Hepatic stellate cell (primary cell): ENCODE measurements at places on chromosomes 6 and 20.

GRCh38 chr6:36533321-36533720, 14.0 kb downstream of the STK38 start:
- peak; percentile 37 for DNase-seq

DNA sequence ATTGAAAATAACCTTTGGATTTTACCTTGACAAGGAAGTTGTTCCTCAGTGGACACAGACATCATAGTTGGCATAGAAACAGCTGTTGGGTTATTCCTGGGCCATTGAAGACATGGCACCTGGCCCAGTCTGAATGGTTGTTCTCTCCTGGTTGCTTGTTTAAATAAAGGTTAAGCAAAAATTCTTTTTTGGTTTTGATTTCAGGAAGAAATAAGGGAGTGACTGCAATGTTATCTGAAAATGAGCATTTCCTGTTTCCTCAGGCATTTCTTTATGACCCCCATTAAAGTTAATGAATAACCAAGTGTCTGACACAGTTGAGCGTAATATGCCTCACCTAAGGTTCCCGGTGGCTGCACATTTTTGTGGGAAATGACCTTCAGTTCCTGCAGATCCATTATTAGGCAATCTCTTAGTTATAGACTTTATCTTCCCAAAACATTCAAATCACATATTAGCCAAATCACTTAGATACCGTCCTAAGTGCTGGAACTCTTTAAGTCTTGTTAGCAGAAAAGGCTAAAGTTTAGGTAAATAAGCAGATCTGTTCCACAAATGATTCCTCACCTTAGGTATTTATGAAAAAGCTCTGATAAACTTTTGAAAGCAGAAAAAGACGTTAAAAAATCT, 648.7 kb upstream of the FLRT3 start:
- DNase-seq = no peak

- DNase-seq = no peak
These were observed 38.4 kb upstream of the TAGAP start for GRCh38 chr6:159083146-159083545.

DNA sequence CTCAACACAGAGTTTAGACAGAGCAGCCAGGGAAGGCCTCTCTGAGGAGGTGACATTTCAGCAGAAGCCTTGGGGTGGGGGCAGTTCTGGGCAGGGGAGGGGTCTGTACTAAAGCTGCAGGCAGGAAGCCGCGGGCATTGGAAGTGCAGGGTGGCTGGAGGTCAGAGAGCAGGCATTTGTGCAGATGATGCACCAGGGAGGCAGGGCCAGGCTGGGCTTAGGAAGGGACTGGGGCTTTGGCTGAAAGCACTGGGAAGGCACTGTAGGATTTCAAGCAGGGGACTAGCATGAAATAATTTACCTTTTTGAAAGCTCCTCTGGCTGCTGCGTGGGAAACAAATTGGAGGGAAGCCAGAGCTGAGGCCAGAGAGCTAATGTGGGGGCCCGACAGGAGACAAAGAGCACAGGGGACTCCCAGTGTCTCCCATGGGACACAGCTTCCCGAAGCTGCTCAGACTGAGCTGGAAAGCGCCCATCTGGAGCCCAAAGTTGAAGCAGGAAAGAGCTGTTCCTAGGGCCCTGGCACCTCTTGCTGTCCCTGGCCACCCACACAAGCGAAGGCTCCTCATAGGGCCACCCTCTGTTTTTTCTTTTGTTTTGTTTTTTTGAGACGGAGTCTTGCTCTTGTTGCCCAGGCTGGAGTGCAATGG, 19.3 kb downstream of the ADA start:
- DNase-seq = no peak

DNA sequence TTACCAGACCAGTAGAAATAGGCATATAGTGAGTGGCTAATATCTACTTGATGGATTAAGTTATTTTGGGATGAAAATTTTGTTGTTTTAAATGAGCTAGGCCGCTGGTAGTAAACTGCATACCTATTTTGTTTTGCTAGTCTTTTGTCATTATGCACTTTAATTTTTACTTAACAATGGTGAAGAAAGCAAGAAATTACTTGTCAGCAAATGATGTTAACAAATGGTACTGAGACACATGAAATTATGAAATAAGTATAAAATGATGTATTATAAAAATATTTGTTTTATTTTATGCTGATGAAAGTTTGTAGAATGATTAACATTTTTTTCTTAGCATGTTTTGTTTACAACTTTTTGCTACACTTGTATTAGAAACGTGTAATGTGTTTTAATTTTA, 807.7 kb downstream of the TBC1D32 start:
- no peak for DNase-seq

DNA sequence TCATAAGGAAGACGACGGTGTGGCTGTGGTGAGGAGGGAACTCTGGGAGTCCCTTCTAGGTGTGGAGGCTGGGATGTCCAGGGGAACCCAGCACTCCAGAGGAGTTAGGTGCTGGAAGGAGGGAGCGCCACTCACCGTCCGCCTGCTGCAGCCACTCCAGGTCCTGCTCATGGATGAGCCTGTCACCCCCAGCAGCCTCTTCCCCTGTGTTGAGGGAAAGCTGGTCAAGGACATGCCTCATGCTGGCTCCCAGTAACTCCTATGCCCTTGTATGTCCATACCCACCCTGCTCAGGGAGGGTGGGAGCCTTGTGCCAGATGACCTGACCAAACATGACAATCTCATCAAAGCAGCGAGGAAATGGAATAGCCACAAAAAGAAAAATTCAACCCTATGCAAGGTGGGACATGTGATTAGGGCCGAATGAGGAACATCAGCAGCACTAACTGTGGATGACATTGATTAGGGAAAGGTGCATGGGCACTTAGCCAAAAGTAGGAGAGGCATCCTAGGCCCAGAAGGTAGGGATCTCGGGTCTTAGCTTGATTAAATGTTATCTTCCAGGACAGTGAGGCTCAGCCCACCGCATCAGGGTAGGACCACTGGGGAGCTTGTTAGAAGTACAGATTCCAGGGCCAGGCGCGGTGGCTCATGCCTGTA, 3.0 kb downstream of the DNPH1 start:
- DNase-seq = no peak

DNA sequence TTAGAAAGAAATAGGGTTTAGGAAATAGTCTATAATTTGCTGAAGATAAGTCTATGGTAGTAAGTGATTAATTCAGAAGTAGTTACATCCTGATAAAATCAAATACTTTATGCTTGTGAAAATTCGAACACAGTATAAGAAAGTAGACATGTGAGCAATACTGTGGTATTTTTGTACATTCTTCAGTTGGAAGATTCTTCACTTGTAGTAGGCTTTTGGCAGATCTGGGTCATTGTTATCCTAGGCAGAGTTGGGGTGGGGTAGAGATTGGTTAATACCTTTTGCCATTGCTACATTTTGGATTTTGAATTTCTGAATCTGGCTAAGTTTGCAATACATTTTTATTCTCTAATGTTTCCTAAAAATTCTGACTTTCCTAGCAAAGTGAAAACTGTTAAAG, 197.5 kb downstream of the BCKDHB start:
- no peak for DNase-seq

GRCh38 chr6:77231438-77232305, 231.6 kb downstream of the HTR1B start:
- DNase-seq = no peak

DNA sequence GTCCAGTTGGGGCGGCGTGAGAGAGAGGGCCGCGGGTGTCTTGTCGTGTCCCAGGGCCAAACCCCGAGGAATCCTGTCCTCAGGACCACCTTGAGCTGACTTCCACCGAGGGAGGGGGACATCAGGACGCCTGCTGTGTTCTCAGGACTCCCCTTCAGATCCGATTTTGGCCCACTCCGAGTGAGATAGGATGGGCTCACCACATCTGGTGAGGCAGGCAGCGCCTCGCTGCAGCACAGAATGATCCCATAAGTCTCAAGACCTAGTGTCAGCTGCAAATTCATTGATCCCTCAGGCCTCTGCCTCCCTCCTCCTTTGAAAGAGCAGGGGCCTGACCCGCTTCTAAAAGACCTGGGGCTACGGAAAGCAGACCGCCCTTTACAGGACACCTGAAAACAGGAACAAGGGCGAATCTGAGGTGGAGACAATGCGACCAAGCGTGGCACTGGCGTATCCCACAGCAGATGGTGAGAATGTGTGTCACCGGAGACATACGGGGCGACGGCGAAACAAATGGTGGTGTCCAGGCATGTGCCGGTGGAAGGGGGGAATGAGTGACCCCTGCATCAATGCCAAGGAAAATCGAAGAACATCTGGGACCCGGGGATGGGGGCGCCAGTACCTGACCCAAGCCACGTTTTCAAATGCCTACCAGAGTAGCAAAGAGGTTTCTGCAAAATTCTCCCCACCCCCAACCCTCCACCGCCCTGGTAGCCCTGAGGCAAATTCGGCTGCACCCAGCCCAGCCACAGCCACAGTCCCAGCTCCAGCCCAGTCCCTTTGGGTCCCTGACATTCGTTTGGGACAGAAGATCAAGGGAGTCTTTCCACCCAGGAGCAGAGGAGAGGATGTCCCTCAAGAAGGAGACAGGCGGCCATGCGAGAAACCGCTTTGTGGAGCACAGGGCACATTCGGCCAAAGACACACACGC, 162.1 kb upstream of the ZNF337 start:
- DNase-seq = no peak

GRCh38 chr20:16662467-16662866, 67.4 kb upstream of the SNRPB2 start:
- DNase-seq = no peak

DNA sequence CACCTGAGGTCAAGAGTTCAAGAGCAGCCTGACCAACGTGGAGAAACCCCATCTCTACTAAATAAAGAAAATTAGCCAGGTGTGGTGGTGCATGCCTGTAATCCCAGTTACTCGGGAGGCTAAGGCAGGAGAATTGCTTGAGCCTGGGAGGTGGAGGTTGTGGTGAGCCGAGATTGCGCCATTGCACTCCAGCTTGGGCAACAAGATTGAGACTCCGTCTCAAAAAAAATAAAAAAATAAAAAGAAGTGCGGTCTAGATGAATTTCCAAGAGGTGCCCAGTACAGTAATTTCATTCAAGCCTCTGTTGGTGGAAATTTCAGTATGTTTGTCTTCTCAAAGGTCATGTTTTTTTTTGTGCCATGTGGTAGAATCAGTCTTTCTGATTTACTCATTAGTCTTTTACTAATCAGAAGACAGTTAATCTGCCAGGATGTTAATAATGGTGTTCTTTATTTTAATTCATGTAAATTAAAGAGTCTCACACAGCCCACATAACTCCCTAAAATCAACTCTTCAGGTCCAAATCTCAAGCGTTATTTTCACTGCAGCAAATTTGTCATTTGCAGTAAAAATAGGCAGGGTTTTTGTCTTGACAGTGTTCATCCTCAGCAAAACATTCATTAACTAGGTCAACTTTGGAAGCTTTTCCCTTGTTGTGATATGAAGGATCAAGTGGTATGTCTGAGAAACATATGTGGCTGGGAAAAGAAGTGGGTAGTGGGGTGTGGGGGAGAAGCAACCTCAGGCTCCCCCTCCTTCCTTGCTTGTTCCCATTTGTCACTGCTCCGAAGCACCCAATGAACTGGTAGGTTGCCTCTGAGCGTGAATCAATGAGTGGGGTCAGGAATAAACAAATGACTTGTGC, 13.3 kb downstream of the TP53INP2 start:
- no peak for DNase-seq

GRCh38 chr6:40722553-40723258, 135.5 kb upstream of the LRFN2 start:
- DNase-seq = no peak

DNA sequence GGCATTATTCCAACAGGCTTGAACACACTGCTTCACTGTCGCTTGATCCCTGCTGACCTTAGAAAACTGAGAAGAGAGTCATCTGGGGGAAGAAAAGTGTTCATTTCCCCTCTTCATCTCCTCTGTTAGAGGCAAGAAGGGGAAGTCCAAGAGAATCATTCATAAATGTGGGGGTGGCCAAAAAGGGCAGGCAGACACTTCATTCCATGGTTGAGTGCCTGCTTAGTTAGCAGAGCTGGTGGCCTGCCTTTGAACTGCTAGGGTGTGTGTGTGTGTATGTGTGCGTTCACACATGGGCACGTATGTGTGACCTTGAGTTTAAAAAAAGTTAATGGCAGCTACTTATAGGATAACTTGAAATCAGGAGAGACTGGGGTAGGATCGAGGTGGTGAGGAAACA, 39.4 kb upstream of the RFPL4B start:
- DNase-seq = no peak

GRCh38 chr6:56727097-56727850, 84.6 kb upstream of the DST start:
- no peak for DNase-seq

DNA sequence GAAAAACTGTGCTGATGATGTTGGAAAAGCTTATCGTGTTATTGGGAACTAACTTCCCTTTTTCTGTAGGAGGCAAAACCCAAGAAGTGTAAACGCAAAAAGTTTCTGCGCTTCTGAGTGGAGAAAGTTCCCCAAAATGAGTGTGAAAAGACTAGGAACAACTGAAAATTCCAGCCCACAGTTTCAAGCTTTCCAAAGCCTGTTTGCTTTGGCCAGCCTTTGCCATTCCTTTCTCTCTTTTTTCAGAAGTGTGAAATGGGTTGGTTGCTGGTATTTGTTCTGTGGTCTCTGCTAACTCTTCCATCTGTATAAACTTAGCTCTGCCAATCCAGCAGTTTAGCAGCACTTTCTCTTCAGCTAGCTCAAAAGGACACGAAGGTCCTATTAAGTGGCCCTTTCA, 491.3 kb downstream of the MAFB start:
- DNase-seq = no peak
